ENCODE measurements at places on chromosomes 7 and 10.

- DNase-seq: no peak
These were observed 203.9 kb upstream of the PCLO start for GRCh38 chr7:83366629-83367028.

DNA sequence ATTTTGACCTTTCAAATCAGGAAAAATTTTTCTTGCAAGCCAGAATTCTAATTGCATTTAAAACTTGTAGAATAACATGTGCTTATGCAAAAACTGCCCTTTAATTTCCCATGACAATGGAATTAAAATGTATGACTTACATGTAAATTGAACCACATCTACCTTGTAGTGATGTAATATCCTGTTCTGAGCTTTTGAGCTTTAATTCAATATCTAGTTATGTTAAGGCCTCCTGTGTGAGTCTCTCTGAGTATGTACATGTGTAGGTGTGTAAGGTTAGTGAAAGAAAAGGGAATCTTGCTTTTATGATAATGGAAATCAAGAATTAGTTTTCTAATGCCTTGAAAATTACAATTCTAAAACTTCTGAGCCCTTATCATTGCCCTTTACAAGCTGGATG lies 344.8 kb upstream of the AKR1E2 start:
- DNase-seq: no peak

DNA sequence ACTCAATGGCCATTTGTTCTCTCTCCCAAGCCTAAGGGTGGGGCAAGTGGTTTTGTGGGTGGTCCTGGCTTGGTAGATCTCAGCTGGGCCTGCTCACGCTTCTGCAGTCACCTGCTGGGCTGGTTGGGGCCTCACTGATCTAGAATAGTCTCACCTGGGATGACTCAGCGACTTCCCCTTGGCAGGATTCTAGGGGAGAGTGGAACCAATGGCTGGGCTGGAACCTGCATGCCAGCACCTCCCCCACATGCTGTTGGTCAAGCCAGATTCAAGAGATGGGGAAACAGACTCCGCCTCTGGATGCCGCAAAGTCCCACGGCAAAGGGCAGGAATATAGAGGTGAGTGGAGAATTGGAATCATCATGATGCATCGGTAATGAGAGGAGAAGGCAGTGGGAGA lies 292.9 kb upstream of the NPVF start:
- no peak for DNase-seq

DNA sequence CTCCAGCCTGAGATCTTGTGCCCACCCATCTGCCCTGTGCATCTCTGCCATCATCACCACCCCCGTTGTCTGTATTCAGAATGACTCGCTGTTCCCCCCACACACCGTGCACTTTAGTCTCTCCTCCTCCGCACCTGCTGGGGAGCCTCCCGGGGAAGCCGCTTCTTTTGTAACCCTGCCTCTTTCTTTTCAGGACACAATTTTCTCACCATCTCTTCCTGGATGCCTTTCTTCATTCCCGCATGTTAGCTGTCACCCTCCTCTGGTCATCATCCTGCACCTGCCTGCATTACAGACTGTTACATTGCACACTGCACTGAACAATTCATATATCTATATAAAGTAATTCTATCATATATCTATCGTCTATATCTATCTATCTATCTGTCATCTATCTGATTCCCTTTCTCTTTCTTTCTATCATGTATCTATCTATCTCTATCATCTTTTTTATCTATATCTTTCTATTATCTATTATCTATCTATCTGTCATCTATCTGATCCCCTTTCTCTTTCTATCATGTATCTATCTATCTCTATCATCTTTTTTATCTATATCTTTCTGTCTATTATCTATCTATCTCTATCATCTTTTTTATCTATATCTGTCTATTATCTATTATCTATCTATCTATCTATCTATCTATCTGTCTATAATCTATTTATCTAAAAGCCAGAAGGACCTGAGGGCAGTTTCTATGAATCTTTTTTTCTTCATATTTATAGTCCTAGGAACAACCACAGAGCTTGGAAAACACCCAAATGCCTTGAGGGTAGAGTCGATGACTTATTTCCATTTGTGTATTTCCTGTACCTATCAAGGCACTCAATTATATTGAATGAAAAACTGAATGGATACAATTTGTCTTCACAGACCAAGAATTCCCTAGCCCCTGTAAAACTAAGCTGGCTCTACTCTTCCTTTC lies 642.5 kb downstream of the ACTR3B start:
- DNase-seq: no peak

DNA sequence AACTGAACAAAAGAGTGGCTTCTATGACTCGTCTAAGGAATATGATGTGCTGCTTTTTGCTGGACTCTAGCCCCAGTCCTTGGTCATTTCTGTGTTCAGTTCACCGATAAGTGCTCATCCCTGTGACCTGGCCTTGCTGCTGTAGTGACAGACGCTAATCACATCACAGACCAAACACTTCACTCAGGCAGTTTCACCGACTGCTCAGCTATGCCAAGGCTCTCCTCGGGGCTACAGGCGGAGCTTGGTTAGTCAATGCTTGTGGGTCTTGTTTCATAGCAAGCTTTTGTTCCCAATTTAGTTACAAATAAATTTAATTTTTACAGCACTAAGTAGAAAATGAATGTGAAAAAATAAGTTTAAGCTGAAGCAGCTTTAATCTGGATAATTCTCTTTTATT lies 190.8 kb upstream of the PRKCQ start:
- peak; percentile 83 for DNase-seq

DNA sequence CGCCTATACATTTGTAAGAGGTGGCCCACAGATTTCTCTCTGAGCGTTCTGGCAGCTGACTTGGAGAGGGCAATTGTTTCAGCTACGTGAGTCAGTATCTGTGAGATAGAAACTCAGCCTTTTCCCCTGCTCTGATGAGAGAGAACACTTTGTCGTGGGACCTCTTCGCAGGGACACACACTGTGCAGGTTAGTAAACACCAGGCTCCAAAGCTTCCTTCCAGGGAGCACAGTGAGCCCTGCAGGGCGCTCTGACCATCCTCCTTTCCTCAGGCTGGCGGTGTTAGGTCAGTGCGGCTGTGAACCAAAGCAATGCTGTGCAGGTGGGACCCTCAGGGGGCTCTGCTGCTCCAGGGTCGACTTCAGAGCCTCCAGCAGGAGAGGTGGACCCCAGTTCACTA lies 152.2 kb upstream of the TCF7L2 start:
- DNase-seq: no peak

Data from HAP-1 (cell line).